ENCODE measurements at places on chromosomes 2 and 18.
A peak's percentile ranks its signal among the peaks of the same experiment; 100 is the strongest.

DNA sequence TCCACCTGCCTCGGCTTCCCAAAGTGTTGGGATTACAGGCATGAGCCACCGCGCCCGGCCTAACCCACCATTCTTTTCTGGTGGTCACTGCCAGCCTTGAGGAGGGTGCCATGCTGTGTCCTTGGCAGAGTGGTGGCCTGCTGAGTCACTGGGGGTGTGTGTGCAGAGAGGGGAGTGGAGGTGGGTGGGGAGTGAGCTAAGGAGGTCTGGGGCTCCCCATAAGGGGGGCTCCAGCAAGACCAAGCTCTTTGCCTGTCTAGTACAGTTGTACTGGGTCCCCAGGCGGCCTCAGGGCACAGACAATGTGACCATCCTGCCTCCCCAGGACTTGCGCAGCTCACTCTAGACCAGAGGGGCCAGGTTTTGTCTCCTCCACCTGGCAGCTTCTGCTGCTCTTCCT lies 36.1 kb downstream of the LAMA3 start:
- no peak for DNase-seq

GRCh38 chr18:9737472-9738121 lies 29.5 kb downstream of the RAB31 start:
- peak; percentile 72 for DNase-seq

DNA sequence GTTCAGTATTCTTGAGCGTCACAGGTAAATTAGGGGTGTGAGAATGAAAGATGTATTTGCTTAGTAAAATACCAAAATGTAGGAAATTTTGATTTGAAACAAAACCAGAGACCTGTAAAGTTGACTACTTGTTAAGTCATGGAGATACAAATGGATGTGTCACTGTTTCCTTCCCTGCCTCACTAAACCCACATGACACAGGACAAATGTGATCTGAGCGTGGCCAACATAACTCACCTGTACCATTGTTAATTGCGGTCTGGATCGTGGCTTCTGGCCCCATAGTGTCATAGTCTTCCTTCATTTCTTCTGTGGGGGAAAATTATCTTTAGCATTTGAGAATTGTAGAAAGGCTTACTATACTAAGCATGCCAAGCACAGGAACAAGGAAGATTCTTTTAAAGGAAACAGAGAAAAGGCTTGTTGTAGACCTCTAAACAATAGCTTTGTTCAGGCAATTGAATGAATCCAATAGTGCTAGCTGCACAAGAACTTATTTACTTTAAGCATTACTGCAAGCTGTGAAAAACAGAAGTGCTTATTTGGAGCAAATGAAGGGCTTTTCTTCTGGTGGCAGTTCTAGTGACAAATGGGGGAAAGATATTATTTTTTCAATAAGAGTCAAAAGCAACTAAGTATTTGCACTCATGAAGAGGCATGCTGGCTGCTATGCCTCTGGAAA lies 95.2 kb downstream of the ZEB2 start:
- peak; percentile 83 for DNase-seq

DNA sequence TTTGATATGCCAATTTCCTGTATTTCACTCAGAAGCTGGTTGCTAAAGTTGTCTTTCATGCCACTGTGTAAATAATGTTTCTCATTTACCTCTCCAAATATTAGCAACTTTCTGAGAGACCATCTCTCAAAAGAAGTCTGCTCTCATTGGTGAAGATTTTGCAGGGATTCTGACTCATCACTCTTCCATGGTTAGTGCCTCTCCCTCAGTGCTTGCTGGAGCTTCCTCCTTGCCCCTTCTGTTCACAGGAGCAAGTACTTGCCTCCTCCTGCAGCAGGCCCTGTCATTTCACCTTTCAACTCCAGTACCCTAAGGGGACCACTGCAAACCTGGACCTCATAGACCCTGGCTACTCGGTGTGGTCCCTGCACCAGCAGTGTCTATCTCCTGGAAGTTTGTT lies 168.8 kb downstream of the ZNF385B start:
- no peak for DNase-seq

Measured in midbrain (tissue), 1 donor.